Stimulated activated CD4-positive, alpha-beta T cell treated with anti-CD3 and anti-CD28 coated beads, Interleukin-4, amount 100 ng/mL, for 24 hours (primary cell): ENCODE measurements at places on chromosomes 13 and 19.
A peak's percentile ranks its signal among the peaks of the same experiment; 100 is the strongest.

- no peak for DNase-seq
Observed at GRCh38 chr13:37956536-37956935, 87.0 kb upstream of the TRPC4 start.

DNA sequence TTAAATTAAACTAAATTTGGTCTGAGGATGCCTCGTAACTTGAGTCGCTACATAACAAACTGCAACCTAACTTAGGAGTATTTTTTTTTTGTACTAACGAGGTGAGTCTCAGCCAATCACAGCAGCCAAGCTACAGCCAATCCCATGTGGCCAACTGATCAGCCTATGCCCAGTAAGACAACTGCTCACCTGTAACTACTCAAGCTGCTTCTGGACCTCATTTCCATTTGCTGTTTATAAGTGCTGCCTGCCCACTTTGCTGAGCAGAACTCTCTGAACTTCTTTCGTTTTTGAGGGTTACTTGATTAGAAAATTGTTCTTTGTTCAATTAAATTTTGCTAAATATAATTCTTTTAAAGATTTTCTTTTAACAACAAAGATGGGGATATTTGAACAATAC, 3.8 kb downstream of the CPB2 start:
- no peak for DNase-seq

DNA sequence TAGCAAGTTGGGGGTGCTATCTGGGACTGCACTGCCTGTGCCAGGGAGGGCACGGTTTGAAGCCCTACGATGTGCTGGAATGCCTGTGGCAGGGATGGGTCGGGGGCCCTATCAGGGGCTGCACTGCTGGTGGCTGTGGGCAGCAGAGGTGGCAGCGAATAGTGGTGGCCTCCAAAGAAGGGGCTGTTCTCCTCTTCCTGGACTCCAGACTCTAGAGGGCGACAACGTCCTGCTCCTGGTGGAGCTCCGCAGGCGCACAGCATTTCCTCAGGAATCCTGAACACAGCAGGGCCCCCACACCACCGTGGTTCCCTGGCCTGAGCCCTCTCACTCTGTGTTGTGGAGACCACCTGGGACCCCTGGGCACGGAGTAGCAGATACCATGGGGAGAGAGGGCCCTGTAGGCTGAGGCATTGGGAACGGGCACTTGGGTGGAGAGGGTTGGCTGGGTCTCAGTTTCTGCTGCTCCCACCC, 145.6 kb downstream of the TNFRSF19 start:
- DNase-seq = no peak

DNA sequence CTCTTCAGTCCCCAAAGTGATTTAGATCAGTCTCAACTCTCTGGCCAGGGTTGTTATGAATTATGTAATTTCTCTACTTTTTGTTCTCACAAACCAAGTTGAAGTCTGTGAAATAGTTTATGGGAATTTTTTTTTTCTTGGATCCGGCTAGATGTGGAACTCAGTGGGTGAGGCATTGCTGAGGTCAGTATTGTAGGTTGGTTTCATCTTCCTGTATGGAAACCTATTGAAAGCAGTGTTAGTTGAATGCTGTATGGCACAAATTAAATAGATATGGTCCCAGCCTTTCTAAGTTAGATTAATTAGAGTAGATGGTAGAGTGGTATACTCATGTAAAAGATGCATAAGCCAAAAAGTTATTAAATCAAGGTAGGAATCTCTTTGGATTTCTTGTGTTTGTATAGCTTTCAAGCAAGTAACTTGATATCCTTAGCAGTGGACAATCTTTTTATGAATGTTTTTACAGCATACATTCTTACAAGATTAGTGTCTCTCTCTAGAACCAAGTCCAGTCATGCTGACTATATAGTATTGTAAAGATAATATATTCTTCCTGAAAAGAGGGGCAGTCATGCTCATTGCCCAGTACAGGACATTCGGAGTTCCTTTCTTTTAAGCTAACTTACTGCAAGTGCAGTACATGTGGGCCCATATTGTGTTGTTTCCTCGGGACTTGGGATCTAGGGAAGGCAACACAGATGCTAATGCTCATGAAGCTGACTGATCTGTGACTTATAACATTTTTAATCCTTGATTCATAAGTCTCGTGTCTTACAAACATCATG, 2541.1 kb downstream of the PCDH9 start:
- DNase-seq = no peak

DNA sequence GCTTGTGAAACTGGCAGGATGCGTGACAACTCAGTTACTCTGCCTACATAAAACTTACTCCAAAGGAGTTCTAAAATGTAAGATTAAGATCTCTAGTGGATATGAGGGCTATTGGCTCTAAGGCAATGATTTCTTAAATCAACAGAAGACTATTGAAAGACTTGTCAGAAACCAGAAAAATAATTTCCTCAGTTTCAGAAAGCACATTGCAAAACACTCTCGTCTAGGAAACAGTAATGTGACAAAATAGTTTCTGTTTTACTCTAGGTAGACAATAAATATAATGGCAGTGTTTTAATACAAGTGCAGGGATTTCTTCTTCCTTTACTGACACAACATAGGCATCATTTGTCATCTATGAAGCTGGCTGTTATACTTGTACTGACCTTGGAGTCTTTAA, 230.1 kb downstream of the KCTD12 start:
- DNase-seq = no peak

DNA sequence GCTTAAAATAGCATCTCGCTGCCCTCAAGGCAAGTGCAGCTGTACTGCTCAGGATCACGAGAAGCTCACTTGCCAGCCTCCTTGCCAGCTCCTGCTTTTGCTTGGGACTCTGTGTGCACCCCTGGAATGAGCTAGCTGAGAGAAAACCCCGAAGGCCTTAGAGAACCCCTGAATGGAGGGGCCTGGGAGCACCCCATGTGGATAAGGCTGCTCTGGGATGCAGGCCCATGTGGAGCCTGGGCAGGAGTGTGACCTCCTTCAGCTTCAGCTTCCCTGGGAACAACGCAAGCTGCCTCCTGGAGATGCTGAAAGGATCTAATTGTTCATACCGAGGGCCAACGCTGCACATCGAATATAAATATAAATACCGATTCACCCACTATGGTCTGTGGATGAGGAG, 109.2 kb downstream of the HSPH1 start:
- DNase-seq = no peak

- no peak for DNase-seq
Observed at GRCh38 chr13:40074338-40074737, 418.9 kb downstream of the COG6 start.

- no peak for DNase-seq
Observed at GRCh38 chr13:94256721-94257120, 222.8 kb downstream of the DCT start.

DNA sequence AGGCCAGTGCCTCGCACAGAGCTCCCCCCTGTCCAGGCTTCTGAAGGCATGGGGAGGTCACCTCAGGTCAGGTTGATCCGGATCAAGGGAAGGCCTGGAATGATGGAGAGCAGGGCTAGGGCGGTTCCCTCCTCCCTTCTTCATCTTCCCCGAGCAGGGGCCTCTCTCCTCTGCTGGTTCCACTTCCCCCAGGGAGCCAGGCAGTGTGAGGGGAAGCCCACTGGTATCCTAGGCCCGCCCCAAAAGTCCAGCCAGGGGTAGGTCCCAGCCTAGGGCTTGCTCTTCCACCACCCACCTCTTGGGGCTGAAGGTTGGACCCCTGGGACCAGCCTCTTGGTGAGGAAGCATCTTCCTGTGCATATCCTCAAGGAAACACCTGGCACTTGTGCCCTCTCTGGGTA, 16.4 kb upstream of the PRR19 start:
- DNase-seq = no peak

DNA sequence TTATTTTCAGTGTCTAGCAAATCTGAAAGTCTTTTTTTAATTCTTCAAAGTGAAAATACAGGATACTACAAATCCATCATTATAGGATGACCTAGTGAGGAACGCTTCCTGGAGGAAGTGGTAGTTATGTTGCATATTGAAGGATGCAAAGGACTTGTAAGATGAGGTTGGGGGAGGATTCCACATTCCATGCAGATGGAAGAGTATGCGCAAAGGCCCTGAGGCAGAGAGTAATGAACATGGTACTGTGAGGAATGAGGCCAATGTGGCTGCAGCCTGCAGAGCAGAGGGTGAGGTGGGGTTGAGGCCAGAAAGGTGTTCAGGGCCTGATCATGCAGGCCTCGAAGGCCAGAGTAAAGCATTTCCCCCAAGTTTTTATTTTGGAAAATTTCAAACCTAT, 202.8 kb downstream of the MTUS2 start:
- no peak for DNase-seq

DNA sequence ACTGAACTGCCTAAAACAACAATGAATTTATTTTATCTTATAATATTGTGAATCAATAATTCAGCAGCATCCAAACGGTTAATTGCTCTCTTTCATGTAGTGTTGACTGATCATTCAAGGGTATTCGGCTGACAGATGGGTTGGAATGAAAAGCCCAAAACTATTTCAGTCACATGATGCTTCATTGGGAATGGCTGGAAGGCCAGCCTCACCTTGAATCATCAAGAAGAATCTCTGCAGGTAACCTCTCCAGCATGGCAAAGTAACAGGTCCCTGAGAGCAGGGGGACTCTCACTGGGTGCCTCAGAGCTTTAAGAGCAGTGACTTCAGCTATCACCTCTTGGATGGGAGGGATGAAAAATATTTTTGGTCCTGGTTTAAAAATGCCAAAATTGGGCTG, 1395.7 kb downstream of the OLFM4 start:
- no peak for DNase-seq

DNA sequence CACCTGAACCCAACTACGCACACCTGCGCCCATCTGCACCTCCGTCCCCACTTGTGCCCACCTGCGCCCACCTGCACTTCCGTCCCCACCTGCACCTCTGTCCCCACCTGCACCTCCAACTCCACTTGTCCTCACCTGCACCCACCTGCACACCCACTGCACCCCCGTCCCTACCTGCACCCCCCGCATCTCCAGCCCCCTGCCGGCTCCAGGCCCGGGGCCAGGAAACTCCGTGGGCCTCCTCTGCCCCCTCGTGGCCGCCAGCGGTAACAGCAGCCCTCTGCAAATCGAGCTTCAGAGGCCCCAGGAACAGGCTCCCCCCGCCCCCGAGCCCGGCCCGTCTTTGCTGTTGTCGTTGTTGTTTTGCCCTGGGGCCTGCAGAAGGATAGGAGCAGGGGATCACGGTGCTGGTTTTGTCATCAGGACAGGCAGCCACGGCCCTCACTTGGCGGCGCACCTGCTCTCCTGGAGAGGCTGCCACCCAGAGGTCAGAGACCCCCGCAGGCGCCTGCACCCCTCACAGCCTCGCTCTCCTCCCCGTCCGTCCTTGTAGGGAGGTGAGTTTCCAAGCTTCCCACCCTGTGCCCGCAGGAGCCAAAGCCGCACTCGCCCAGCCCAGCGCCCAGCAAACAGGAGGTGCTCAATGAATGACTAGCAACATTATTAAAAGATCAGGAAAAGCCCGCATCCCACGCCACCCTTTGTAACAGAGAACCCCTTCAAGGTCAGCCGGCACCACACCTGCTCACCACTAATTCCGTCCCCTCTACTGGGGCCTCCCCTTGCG, 65.4 kb downstream of the GNG7 start:
- DNase-seq = peak; percentile 78

GRCh38 chr13:46468570-46469463, 81.8 kb upstream of the RUBCNL start:
- DNase-seq = no peak

DNA sequence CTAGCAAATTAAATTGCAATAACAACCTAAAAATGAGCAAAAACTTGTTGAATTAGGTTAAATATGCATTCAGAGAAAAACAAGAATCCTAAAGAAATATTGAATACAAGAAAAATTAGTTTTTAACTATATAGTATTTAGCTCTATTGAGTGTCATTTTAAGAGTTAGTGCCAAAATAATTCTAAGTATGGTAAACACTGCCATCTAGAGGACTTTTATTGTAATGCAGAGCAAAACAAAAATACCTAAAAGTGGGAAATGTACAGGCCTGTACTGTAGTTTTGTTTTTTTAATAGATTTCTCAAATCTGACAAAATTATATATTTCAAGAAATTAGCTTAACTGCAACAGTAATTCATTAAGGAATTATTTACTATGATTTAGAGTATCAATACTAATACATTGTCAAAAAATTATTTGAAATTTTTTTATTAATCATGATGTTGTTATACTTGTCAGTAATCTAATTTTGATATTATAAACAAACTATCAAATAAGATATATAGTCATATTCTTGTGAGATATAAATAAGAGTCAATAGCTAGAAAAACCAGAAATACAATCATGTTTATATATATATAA, 8.2 kb upstream of the PCDH9 start:
- no peak for DNase-seq

DNA sequence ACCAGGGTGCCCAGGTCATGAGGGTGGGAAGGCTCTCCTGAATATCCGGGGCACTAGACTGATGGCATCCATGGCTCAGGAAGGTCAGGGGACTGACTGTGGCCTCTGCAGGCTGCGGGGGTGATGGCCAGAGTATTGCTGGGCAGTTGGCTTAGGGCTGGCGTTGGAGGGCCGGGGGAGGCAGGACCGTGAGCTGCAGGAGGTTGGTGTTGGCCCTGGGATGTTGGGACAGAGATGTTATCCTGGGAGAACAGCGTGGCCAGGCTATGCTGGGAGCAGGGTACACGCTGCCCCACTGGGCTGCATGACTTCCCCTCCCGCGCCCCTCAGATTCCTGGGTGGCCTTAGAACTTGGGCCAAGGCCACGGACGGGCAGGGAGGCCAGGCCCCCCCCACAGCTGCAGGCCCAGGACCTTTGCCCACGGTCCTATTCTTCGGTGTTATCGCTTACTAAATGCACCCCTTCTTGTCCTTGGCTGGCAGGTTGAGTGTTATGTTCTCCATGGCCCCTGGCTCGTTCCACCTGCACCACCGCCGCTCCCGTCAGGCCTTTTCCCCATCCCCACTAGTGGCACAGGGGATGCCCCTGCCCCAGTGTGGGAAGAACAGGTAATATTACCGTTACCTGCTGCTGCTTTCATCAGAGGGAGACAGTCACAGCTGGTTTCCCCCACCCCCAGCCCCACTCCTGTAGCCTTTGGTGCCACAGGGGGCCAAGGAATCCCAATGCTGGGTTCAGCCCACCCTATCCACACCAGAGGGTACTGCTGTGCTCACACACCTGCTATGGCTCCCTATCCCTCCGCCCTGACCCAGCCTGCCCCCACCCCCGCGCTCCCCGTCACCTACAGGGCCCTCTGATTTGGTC, 3.2 kb upstream of the ISYNA1 start:
- DNase-seq = no peak

- DNase-seq = no peak
Observed at GRCh38 chr19:32363632-32364031, 18.2 kb downstream of the ZNF507 start.

DNA sequence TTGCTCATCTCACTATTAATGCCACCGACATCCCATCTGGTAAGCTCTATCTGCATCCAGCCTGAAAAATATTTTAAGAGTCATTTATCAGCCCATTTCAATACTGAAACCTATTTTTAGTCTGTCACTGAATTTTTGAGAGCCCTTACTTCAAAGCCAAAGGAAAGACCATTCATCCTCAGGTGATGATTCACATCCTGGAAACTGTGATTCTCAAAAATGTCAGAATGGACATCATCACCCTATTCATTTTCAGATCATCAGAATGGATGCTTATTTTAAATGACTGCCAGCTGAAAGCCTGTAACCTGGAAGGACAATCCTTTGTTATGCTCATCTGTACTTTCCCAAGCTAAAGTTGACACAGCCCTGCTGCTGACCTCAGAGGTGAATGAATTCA, 27.0 kb downstream of the TNFSF11 start:
- DNase-seq = no peak

- no peak for DNase-seq
Observed at GRCh38 chr19:778910-779653, 18.2 kb upstream of the PTBP1 start.
